ENCODE measurements at places on chromosomes 3 and 15.

DNA sequence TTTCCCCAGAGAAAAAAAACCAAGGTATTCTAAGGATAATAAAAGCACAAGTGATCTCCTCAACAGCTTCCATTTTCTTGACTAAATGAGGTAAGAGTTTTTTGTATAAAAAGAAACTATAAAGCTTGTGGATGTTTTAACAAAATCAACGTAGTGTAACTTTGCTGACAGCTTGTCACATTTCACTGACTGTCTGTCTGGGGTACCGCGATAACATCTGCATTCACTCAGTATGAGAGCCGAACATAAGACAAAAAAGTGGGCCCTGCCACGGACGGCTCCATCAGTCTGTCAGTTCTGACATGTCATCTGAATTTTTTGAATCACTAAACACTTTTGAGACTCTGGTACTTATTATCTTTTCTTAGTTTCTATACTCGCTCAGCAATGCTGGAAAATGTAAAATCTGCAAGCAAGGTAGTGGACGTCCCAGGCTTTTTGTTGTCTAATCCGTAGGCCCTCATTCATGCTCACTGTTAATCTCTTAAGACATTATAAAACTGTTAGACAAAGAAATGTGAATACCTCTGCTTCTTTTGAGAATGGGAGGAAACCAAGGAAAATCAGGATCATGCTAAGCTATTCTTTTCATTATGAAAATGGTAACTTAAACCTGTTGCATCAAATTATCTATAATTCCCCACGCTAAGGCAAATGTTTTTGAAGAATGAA is 307.1 kb downstream of the MECOM start:
- DNase-seq = no peak

- DNase-seq = no peak
These were observed 792.3 kb downstream of the DIPK2A start for GRCh38 chr3:144763878-144764454.

DNA sequence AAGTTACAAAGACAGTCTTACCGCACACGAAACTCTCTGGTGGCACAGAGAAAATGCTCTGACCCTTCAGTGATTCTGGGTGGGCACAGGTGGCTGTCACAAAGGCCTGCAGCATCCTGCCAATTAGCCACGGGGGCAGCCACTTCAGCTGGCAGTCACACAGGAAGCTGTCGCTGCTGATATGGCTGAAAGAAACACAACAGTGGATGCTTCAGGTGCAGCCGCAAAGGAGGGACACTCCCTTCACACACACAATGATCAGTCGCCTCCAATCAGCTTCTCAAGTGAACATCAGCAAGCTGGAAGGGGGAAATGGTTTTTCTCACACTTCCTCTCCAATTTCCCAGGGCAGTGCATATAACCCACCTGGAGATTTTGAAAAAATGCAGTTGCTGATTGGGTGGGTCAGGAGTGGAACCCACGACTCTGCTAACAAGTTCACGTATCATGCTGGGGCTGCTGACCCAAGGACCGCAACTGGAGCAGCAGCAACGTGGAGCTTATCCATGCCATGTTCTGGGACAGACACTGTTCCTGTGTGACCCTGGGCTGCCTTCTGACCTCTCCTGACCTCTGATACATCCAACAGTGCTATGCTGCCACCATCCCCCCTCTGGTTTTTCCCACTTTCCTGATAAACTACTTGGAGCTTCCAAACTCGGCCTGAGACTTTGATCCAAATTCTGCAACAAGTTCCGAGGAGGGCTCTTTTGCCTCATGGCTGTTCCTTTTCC is 106.6 kb downstream of the LRIG1 start:
- no peak for DNase-seq

DNA sequence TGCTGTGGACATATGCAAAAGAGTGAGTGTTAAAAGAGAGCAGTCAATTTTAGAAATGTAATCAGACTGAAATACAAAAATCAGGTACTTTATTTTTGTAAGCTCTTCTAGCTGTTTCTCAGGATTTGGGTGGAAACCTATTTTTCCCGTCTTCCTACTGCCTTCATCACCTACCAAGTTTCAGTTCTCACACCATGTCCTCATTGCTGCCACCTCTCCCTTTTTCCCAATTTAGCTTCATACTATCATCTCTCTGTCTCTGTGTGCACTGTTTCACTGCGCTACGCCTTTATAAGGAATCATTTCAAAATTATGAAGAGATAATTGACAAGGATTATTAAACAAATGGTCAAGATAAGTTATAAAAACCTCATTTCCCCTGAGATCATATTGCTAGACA is 7.7 kb downstream of the SRP14 start:
- no peak for DNase-seq

DNA sequence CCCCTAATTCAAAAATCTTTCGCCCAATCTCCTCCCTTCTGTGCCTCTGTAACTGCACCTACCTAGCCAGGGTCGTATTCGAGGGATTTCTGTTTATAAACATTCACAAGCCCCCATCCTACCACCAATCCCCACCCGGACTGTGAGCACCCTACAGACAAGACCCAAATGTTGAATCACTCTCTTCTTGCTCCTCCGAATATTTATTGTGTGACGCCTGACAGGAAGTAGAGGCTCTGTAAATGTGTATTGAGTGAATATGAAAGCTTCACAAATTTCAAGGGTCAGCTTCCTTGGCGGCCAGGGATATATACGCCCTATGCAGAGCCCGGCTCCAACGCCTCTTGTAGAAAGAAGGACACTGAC is 1.6 kb downstream of the BDH1 start:
- no peak for DNase-seq

DNA sequence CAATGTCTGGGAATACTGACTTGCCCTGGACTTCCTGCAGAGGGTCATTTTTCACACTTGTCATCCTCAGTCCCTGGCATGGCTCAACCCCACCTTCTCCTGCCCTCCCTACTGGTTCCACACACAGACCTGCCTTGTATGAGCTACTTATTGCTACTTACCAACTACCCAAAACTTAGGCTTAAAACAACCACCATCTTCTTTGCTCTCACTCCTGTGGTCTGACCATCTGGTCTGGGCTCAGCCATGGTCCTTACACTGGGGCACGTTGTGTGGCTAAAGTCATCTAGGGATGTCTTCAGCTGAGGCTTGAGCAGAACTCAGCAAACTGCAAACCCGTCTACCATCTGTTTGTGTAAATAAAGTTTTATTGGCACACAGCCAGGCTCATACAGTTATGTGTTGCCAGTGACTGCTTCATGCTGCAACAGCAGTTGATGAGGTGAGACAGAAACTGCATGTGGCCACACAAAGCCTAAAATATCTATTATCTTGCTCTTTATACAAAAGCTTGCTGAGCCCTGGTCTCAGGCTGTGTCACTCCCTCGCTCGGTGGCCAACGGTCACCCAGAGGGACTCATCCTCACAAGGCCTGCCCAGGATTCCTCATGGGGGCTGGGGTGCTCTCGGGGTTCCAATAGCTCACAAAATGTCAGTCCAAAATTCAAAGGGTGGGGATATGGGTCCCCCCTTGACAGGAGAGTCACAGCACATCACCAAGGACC is 43.5 kb downstream of the KLF15 start:
- no peak for DNase-seq
